Kidney glomerular epithelial cell (primary cell): ENCODE measurements at places on chromosomes 11 and 22.

DNA sequence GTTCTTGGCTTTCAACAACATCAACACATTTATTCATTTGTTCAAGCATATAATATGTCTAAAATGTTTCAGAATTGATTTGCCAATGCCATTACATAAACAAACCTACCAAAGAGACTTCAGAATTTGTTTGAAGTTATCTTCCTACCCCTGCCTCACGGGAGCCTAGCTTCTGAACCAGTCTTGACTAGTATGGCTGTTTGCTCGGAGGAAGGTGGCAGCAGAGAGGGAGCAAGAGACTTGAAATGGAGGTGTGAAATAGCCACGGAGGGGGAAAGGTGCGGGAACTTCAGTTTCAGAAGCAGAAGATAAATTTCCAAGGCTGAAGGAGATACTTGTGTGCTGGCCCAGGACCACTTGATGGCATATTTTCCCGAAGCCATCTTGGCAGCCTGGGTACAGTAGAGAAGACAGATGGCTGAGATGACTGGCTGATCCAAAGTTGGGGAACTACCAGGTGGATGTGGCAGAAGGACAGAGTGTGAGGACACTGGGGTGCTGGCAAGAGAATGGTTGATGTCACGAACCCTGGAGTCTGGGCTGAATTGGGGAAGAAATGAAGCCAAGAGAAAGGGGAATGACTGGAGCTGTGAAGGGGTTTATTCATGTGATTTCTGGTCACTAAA is 14.0 kb upstream of the MTCH2 start:
- DNase-seq: no peak

DNA sequence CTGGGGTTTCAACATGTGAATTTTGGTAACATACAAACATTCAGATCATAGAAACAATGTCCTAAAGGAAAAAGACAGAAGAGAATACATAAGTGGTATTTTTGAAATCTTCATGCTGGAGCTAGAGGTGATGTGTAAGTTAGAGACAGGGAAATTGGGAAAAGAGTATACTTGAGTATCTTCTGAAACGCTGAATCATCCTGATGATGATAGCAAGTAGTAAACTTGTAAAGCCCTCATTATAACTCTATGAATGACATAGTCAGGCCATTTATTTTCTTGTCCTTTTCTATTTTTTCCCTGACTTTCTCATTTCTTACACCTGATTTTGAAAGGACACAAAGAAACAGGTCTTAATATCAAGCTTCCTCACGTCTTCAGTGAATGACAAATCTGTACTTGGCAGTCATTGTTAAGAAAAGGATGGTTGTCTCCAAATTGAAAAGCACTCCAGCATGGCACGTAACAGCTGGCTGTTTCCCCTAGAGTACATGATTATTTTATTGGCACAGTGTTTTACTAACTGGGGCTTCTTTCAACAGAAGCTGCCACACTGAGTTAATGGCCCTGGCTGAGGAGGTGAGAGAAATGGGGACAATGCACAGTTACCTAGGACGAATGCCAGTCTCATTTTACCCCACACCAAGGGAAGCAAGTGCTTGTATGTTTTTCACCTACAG is 140.7 kb upstream of the CTSC start:
- DNase-seq: no peak

DNA sequence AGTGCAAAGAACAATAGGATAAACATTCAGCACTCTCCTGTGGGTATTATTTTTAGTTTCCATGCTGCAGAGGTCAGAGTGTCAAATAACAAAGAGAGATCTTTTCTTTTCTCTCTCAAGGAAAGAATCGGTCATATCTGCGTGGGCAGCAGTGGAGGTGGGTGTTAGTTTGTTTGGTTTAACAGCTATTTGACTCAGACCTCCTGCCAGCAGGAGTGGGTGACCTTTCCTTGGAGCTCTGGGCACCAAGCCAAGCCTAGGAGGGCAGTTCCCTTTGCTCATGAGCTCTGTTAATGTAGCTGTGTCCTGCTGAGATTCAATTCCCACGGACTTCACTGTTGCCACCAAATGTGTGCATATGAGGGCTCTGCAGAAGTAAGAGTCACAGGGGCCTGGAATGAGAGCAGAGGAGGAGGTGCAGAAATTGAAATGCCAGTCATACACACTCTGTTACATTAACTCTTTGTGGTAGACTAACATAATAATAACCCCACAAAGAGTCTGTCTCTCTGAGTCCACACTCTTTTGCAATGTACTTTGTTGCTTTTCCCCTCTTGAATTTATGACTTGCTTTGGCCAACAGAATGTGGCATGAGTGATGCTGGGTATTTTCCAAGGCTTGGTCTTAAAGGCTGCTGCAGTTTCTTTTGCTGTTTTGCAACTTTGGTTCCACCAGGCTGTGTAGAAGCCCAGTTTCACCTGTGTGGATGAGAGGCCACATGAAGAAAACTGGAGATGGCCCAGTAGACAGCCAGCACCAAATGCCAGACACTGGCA is 76.0 kb upstream of the GRK3 start:
- DNase-seq: peak; percentile 99

GRCh38 chr11:114317787-114318137 is 21.6 kb downstream of the NNMT start:
- DNase-seq: no peak

DNA sequence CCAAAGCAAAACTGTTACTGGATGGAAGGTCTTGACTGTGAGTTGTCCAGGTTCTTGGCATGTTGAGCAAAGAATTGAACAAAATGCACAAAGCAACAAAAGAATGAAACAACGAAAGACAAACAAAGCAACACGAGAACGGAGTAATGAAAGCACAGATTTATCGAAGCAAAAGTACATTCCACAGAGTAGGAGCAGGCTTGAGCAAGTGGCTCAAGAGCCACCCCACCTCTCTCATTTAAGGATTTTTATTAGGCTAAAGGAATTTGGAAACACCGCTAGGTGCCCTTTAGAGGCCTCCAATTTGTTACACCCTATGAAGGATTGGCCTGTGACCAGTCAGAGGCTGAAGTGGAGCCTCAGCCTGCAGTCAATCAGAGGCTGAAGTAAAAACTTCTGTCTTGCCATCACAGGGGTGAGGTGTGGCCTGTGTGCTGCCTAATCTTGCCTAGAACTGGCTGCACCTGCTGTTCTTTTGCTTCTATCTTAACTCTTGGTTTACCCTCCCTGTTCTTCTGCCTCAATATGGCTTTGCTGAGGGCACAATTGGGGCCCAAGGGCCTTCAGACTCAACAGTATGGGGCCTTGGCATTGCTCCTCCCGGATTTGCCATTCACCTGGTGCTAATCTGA is 59.4 kb upstream of the FTH1 start:
- no peak for DNase-seq

DNA sequence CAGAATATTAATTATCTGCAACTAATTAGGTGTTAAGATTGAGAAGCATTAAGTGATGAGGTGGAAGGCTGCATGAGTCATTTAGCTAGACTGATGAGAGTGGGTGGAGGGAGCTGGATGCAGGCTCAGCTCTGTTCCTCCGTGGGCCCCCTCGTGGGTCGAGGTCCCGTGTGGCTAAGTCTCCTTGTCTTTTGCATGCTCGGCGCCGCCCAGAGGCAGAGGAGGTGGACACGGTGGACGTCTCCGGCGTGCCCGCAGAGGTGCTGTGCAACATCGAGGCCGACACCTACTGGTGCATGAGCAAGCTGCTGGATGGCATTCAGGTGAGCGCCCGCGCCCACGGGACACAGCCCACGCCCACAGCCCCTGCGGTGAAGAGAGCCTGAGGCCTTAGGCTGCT is 211.6 kb downstream of the TBC1D22A start:
- no peak for DNase-seq

DNA sequence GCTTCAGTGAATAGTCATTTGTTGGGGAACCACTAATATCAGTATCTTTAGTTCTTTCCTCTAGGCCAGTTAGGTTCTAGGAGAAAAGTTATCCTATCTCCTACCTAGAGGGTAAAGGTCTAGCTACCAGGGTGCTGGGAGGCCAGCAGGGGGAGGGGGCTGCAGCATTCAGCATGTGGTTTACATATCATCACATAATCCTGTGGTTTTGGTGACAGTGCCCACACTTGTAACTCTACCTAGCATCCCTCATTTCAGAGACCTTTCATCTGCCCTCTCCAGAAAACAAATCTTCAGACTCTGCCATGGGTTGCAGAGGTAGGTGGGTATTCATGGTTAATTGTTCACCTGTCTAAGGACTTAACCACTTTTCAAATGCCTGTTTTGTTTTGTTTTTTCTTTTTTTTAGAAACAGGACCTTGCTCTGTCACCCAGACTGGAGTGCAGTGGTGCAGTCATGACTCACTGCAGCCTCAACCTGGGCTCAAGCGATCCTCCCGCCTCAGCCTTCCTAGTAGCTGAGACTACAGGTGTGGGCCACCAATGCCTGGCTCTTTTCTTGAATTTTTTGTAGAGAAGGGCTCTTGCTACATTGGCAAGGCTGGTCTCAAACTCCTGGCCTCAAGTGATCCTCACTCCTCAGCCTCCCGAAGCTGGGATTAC is 146.8 kb downstream of the ENTHD1 start:
- no peak for DNase-seq

- DNase-seq: peak; percentile 20
Observed at GRCh38 chr11:74311352-74311926, at the start of gene P4HA3. P4HA3 (minus strand) TSS chr11:74311640; CDS start chr11:74311611, 29 bp downstream.

GRCh38 chr11:33157103-33158027 is 3.9 kb downstream of the CSTF3 start:
- no peak for DNase-seq

DNA sequence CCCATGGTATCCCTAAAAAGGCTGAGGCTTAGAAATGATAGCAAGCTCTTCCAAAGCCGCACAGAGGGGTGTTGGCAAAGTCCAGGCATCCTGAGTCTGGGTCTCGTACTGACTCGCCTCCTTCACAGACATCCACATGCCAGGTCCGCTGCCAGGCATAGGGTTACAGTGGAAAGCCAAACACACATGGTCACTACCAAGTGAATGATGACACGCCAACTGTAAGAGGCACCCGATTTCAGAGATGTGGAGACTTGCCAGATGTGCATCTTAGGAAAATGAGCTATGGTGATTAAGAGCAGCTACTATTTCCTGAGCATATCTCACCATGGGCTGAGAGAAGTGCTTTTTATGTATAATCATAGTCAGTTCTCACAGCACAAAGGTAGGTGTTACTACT is 314.9 kb downstream of the MIAT start:
- DNase-seq: no peak

DNA sequence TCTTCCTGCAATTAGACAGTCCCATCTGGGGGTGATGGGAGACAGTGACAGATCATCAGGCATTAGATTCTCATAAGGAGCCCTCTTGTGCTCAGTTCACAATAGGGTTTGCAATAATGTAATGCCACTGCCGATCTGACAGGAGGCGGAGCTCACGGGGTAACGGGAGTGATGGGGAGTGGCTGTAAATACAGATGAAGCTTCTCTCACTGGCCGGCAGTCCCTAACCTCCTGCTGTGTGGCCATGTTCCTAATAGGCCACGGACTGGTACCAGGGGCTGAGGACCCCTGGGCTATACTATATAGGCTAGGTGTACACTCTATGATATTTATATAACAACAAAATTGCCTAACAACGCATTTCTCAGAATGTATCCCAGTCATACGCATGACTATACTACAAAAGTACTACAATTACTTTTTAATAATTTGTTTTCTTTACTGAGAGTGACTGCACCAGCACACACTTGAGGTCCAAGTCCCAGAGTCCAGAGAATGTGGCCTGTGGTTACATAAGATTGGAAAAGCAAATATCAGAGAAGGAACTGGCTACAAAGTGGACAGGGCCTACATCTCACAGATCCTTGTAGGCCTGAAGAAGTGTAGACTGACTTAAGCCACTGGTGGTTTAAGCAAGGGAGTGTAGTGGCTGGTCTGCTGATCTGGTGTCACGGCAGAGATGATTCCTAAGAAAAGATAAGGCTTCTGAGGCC is 200.0 kb downstream of the LARGE1 start:
- no peak for DNase-seq

DNA sequence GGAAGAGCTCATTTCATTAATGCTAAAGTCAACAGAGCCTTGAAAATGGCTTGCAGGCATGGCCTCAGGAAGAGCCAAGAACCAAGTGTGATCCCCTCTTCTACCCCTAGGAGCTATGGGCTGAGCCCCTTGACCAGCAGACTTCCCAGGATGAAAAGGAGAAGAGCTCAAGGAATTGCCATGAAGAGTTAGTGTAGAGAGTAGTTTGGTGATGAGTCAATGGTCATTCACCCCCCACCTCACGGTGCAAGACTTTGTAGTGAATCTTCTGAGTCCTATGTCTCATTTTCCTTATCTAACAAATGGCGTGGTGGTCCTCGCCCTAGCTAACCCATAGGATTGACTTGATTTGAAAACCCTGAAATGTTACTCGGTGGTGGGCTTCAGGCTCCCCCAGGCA is 422.4 kb upstream of the CADM1 start:
- DNase-seq: peak; percentile 10
